ENCODE measurements at places on chromosomes 6 and 20. TPM values are rescaled to one million over a fixed set of nuclear protein-coding genes. Genes with fewer than 3 reads are reported as not detected.

GRCh38 chr6:32393665-32394420 is 13.1 kb downstream of the BTNL2 start:
- no peak overlapping the region for H3K4me3 ChIP-seq
- H3K4me1 ChIP-seq = no peaks in the 10 kb centered on the region
- no peaks in the 10 kb centered on the region for H3K27me3 ChIP-seq
- no peak for DNase-seq

GRCh38 chr20:60986506-60987156 is 265.4 kb upstream of the CDH4 start:
- H3K27me3 ChIP-seq = no peaks in the 10 kb centered on the region
- no peak overlapping the region for H3K4me3 ChIP-seq
- no peak overlapping the region for H3K27ac ChIP-seq
- DNase-seq = no peak

GRCh38 chr6:225121-225721 is 67.1 kb upstream of the DUSP22 start:
- no peaks in the 10 kb centered on the region for H3K27me3 ChIP-seq
- H3K4me1 ChIP-seq = peaks cover 37% of the 10 kb centered on the region
- peak; percentile 74 for DNase-seq
- H3K27ac ChIP-seq = peak overlapping the region; percentile 13
- H3K4me3 ChIP-seq = no peak overlapping the region

DNA sequence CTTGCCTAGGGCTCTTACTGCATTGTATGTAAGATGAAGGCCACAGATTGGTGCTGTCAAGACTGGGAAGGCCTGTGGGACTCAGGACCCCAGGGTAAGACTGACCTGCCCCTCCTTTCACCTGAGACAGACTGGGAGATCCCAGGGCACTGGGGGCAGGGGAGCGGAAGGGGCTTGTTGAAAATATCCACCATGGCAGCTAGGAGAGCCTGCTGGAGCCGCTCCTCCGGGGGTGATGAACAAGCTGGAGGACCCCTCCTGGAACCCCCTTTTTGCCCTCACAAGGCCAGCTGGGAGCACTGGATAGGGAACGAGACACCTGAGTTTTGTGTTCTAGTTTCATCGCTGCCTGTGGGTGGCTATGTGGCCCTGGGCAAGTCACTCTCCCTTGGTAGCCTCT is 9.2 kb upstream of the SDCBP2 start:
- no peak overlapping the region for H3K4me3 ChIP-seq
- H3K27me3 ChIP-seq = no peaks in the 10 kb centered on the region
- H3K4me1 ChIP-seq = no peaks in the 10 kb centered on the region
- no peaks in the 10 kb centered on the region for H3K36me3 ChIP-seq
- H3K27ac ChIP-seq = no peak overlapping the region
- DNase-seq = no peak

DNA sequence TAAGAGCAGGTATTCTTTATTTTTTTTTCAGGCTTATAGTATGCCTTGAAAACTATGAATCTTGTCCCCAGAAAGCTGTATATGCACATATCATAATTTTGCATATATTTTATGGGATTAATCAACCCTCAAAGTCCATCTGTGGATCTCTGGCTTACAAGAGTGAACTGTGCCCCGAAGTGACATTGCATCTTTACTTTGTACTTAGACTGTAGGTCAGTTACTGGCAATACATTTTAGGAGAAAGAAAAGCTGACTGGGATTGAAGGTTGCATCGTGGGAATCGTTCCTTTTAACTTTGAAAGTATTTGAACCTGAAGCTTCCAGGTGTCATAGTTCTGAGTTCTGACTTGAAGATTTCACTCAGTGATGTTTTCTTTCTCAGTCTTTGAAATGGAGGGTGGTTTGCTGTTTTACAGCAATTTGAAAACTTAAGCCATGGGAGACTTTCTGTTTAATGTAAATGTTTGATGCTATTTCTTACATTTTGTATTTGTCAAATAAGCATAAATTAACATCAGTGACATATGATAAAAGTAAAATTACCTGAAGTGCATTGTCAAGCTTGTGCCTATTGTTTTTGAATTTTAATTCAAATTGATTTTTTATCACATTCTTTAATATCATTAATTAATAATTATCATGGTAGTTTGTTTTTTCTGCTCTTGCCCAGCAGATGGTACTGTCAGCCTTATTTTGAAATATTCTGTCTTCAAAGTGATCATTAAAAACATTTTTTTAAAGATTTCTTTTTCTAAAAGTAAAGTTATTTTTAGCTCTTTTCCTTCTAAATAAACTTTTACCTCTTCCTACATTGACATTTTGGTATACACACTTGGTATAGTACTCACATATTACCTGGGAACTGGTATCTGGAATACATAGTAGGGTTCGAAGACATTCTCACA is 29.0 kb downstream of the L3MBTL3 start:
- H3K4me1 ChIP-seq = no peaks in the 10 kb centered on the region
- H3K36me3 ChIP-seq = peaks cover 25% of the 10 kb centered on the region
- no peak overlapping the region for H3K27ac ChIP-seq
- no peaks in the 10 kb centered on the region for H3K27me3 ChIP-seq
- H3K4me3 ChIP-seq = no peak overlapping the region
- DNase-seq = no peak

DNA sequence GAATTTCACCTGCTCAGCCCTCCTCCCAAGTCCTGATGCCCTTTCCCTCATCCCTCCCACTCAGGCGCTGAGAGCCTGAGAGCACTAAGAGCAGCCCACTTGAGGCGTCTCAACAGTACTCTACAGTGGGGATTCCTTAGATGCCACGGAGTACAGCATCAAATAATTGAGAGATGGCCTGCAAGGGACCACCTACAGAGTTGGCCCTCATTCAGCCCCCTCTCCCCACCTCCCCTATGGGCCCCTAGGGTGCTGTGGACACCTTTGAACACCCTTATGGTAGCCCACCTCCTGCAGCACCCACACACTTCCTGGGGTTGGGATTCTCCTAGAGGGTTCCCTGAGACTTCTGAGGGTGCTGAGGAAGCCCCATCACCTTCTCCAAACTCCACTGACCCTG is 37.1 kb upstream of the SIRPG start:
- peaks cover 18% of the 10 kb centered on the region for H3K4me1 ChIP-seq
- no peak overlapping the region for H3K4me3 ChIP-seq
- no peak for DNase-seq
- H3K27ac ChIP-seq = no peak overlapping the region
- H3K36me3 ChIP-seq = no peaks in the 10 kb centered on the region

GRCh38 chr6:19663479-19663878 is 173.7 kb upstream of the ID4 start:
- H3K4me3 ChIP-seq = no peak overlapping the region
- no peak for DNase-seq
- H3K4me1 ChIP-seq = no peaks in the 10 kb centered on the region
- no peak overlapping the region for H3K27ac ChIP-seq

DNA sequence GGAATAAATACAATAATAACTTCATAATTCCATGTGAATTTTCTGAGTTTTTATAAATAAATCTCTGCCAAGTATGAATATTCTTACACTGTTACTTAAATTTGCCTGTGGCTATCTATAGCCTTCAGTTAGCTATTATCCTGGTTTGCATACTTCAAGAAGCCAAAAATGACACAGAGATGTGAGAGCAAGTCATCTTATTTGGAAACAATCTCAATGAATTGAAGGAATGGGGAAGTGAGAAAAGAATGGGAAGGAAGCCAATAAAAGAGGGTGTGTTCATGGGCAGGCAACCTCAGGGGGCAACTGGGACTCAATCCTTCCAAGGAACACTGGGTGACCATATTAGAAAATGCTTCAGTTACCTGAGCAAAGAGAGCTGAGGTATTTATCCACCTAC is 9.9 kb downstream of the HAO1 start:
- H3K4me3 ChIP-seq = no peak overlapping the region
- H3K36me3 ChIP-seq = no peaks in the 10 kb centered on the region
- H3K4me1 ChIP-seq = no peaks in the 10 kb centered on the region

DNA sequence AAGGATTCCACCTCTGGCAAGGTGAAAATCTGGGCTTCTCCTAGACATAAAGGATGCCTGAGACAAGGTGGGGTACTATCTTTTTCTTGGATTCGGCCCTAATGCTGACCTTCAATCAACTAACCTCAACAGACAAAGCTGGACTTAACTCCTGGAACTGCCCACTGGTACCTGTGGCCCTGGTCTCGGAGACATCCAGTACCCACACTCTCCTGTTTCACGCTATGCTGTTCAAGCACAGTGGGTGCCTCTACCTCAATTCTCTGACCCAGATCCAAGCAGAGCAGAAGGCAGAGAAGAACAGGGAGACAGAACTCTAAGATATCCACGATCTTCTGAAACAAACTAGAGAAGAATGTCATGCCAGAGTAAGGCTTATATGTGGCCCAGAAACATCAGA is 189.8 kb upstream of the FOXQ1 start:
- no peak for DNase-seq
- no peaks in the 10 kb centered on the region for H3K4me1 ChIP-seq
- H3K27ac ChIP-seq = no peak overlapping the region

- H3K27me3 ChIP-seq = no peaks in the 10 kb centered on the region
- H3K4me1 ChIP-seq = no peaks in the 10 kb centered on the region
- no peak overlapping the region for H3K27ac ChIP-seq
- H3K36me3 ChIP-seq = no peaks in the 10 kb centered on the region
- no peak overlapping the region for H3K4me3 ChIP-seq
Measured at GRCh38 chr20:47905628-47906347, 120.5 kb upstream of the SULF2 start.

GRCh38 chr6:85431271-85431670 is 18.6 kb upstream of the NT5E start:
- H3K27me3 ChIP-seq = no peaks in the 10 kb centered on the region
- no peak for DNase-seq
- H3K4me3 ChIP-seq = no peak overlapping the region
- H3K27ac ChIP-seq = no peak overlapping the region
- no peaks in the 10 kb centered on the region for H3K36me3 ChIP-seq
- no peaks in the 10 kb centered on the region for H3K4me1 ChIP-seq

DNA sequence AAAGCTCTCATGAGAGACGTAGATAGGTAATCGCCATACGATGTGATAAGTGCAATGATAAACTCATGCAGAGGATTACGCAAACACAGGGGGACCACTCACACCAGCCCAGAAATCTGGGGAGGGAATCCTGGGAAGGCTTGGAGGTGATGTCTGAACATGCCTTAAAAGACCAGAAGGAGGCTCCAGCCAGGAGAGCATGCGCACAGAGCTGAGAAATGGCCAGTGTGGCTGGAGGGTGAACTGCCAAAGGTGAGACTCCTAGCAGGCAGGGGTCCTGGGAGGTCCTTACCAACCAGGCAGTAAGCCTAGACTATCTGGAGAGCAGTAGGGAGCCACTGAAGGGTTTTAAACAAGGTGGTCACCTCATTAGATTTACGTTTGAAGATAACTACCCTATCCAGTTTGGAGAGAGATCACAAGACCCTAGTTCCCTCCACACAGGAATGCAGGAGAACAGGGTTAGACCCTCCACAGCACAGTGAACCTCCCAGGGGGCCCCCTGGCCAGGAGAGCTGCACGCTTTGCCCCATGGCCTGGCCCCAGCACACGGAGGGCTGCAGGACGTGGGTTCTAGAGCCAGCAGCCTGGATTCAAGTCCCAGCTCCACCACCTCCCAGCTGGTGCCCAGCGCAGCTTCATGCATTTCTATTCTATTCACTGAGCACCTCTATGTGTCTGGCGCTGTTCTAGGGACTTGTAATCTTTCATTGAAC is 13.1 kb downstream of the MDFI start:
- no peaks in the 10 kb centered on the region for H3K36me3 ChIP-seq
- H3K27ac ChIP-seq = no peak overlapping the region

DNA sequence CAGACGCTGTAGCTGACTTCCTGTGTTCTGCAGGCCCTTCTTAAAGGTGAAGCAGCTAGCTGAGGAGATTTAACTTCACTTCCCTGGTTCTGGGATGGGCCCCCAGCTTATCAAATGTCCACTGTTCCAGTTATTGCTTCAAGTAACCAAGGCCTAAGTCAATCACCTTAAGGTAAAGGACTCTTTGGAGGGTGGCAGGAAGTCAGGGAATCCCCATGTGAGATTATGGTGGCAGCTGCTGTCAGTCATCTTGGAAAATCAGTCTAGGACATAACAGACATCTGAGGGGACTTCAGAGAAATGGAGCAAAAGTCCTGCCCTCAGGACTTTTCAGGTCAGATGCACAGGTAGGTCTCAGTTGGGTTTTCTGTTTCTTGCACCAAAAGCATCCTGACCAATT is 3.8 kb downstream of the ELOVL5 start:
- DNase-seq = no peak
- peaks cover 76% of the 10 kb centered on the region for H3K4me1 ChIP-seq
- no peaks in the 10 kb centered on the region for H3K36me3 ChIP-seq
- no peaks in the 10 kb centered on the region for H3K27me3 ChIP-seq

- peaks cover 100% of the 10 kb centered on the region for H3K4me1 ChIP-seq
- peak overlapping the region; percentile 46 for H3K27ac ChIP-seq
- no peaks in the 10 kb centered on the region for H3K36me3 ChIP-seq
- H3K27me3 ChIP-seq = no peaks in the 10 kb centered on the region
- peak; percentile 76 for DNase-seq
Measured at GRCh38 chr6:142850679-142851423, 94.1 kb downstream of the HIVEP2 start.

DNA sequence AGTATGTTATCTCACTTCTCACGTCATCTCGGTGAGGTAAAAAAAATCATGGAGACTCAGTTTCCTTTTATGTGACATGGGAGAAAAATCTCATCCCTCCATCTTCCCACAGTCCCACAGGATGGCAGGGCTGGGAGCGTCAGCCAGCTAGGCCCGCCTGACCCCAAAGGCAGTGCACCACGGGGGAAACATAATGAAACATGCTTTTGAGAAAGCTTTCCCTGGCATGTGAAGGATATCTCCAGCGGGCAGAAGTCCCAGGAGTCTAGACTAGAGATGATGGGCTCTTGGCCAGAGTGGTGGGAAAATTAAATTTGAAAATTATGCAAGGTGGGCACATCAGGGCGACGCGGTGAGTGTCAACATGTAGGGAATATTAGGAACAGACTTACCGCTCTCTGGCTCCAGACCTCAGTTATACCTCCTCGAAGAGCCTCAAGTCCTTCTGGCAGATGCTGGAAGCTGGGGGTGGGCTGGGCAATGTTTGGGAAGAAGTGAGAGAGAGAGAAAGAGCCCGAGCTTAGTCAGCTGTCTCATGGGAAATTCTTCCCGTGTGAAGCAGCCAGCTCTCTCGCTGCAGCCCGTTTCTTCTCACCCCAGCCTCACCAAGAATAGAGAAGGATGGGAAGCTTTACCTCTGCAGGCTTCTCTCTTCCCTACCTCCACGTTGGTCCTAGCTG is 52.3 kb downstream of the MOCS1 start:
- no peak overlapping the region for H3K27ac ChIP-seq
- H3K4me3 ChIP-seq = no peak overlapping the region
- no peaks in the 10 kb centered on the region for H3K27me3 ChIP-seq
- no peaks in the 10 kb centered on the region for H3K36me3 ChIP-seq

DNA sequence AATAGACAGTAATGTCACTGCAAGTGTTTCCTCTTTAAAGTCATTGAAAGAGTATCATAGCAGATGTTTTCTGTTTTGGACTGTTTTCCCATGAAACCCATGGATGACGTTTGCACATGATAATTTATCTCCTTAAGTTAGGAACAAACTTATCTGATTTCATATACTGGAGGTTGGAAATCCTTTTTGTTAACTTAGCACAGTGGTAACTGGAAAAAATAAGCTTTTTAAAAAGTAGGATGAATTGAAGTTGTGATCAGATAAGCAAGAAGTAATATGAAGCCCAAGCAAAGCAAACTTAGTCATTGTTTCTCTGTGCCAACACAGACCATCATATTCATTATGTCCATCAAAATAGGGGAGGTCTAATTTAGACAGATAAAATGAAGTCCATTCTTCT is 61.6 kb downstream of the PLCB4 start:
- DNase-seq = no peak
- H3K4me1 ChIP-seq = no peaks in the 10 kb centered on the region
- H3K4me3 ChIP-seq = no peak overlapping the region
- H3K27me3 ChIP-seq = no peaks in the 10 kb centered on the region

ASF1A gene
- 78.5 TPM for polyA plus RNA-seq

APOM gene
- polyA plus RNA-seq = 4.9 TPM

EBF4 gene
- polyA plus RNA-seq = 0.65 TPM

BFSP1 gene
- 0.96 TPM for polyA plus RNA-seq

TNXB gene
- not detected for polyA plus RNA-seq

REM1 gene
- polyA plus RNA-seq = not detected

SLC22A16 gene
- polyA plus RNA-seq = not detected
